Progenitor cell of endocrine pancreas (in vitro differentiated cells): ENCODE measurements at places on chromosomes 12 and 14.

DNA sequence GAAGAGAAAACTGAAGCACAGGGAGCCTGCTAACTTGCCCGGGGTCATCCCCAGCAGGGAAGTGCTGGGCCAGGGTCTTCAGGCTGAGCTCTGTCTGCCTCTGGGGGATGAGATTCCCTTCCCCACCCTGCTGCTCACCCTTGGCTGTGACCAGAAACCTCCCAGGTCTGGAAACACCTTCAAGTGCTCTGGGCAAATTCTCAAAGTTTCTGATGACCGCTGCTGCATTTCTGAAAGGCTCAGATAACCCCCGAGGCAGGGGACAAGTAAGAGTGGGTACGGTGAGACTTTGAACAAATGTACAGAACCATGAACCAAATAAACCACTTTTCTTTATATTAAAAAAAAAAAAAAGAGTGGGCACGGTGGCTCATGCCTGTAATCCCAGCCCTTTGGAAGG is 41.3 kb downstream of the LTBP2 start:
- no peak for DNase-seq

DNA sequence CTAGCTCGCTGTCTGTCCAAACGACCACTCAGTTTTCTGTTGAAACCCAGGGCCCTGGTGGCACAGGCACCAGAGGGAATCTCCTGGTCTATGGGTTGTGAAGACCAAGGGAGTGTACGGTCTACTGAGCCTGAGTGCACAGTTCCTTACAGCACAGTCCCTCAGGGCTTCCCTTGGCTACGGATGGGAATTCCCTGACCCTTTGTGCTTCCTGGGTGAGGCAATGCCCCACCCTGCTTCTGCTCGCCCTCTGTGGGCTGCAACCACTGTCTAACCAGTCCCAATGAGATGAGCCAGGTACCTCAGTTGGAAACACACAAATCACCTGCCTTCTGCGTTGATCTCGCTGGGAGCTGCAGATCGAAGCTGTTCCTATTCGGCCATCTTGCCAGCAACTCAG is 22.6 kb downstream of the GPHN start:
- no peak for DNase-seq

GRCh38 chr14:103539056-103539825 is 10.2 kb downstream of the TRMT61A start:
- no peak for DNase-seq

GRCh38 chr12:114343585-114344302 is 62.2 kb downstream of the TBX5 start:
- no peak for DNase-seq

- DNase-seq: no peak
Observed at GRCh38 chr14:69252851-69253250, 7.1 kb upstream of the GALNT16 start.

DNA sequence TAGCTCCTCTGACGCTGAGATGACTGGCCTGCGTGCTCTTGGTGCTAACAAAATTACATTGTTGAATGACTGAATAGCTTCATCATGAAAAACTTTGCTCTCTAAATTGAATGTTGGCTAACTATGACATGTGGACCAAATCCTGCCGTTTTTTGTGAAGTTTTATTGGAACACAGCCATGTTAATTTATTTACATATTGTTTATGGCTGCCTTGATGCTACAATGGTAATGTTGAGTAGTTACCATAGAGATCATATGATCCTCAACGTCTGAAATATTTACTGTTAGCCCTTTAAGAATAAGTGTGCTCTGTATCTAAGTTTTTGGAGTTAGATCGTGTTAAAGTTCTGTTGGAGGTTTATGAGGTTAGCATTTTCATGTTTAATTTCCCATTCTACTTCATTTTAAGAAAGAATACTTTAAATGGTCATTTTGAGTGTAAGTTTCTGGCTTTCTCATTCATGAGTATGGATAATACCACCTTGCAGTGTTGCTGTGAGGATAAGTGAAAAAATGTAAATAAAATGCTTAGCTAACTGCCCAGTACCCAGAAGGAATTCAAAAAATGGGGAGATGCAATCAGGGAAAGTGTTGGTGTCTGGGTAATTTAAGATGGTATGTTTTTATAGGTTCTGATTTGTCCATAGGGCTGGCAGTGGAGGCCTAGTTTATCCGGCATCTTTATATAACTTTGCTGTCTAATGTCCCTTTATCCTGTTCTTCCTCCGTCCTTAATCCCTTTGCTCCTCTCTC is 35.3 kb downstream of the NUBPL start:
- DNase-seq: no peak
